Trophoblast cell (in vitro differentiated cells and primary cell): ENCODE measurements at places on chromosomes 3 and 15.

DNA sequence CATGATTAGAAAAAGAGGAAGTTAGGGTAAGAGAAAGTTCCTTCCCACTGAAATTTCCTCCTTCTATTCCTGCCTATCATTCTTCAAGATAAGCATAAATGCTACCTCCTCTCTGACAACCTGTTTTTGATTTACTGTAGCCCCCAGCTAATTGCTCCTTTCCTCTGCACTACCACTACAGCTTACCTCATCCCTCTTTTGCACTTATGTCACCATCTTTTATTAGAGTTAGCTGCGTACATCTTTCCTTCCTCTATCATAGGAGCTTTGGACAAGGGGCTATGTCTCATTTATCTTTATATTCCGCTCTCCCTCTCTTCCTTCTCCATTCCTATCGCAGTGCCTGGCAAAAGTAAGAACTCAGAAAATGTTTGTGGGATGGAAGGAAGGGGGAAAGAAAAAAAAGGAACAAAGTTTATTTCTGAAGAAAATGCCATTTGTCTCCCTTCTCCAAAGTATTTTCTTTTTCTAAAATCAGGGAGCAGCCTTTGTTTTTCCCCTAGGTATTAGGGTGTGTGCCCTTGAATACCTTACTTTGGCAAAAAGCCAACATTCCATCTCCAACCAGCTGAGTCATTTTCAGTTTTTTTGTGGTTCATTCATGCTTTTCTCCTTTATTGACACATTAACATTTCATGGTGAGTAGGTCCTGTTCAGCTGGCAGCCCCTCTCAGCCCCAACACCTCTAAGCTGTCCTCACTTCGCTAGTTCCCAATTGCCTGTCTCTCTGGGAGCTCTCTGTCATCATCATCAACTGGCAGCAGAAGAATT, 87.6 kb upstream of the SOX2 start:
- no peak for DNase-seq

- no peak for DNase-seq
Observed at GRCh38 chr3:144341471-144341870, 369.8 kb downstream of the DIPK2A start.

DNA sequence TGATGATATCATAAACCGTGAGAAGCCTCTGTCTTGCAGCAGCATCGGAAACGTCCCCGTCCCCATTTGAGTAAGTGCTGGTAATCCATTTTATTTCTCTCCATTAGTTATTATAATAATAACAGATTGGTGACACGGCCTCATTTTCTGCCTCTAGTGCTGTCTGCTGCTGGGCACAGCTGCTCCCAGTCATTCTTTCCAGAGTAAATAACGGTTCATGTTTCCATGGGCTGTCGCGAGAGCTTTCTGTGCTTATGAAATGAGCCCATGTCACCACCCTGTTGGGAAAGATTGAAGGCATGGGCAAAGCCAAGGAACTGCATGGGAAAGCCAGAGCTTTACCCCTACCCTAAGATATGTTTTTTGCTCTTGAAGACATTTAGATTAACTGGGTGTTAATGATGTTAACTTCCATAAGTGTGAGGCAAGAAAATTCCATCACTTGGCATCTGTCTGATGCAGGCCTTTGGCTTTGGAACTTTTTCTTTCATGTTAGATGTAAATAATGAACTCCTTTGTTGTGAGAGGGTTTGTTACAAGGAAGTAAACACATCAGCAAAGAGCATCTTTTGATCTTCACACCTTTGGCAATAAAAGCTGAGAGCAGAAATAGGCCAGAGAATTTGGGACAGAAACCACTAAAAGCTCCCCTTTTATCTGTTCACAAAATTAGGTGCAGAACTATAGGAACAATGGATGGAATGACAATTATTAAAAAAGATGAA, 141.8 kb downstream of the FILIP1L start:
- no peak for DNase-seq

DNA sequence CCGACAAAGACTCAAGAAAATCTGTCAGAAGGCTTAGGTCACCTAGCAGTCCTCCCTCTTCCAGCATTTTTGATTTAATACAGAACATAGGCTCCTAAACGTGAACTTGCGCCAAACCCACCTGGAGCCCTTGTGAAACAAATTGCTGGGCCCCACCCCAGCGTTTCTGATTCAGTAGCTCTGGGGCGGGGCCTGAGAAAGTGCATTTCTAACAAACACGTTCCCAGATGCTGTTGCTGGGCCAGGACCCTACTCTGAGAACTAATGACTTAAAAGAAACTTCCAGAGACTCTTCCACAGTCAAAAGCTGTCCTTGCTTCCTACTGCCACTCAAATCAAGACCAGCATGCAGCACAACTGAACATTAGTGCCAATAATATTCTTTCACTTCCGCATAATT, 198.1 kb downstream of the PDZRN3 start:
- no peak for DNase-seq

GRCh38 chr3:104126864-104127553, 1239.7 kb upstream of the ALCAM start:
- no peak for DNase-seq

DNA sequence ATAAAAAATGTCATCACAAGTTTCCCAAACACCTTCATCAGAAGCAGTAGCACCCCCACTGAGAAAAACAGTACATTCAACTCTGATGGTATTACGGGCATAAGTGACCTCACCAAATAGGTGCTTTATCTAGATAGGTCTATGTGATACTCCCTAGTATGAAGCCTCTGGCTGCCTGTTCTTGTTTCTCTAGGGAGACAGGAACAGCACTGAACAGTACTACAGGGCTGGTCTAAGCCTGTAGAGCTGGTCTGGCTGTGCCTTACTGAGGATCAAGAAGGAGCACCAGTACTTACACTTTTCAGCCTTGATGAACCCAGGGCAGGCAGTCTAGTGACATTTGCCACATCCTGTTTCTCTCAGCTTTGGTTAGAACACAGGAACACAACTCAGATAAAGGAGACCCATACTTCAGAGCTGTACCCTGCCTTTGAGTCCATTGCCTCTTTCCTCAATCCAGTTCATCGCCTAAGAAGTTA, 35.9 kb downstream of the OXNAD1 start:
- DNase-seq: peak; percentile 79

DNA sequence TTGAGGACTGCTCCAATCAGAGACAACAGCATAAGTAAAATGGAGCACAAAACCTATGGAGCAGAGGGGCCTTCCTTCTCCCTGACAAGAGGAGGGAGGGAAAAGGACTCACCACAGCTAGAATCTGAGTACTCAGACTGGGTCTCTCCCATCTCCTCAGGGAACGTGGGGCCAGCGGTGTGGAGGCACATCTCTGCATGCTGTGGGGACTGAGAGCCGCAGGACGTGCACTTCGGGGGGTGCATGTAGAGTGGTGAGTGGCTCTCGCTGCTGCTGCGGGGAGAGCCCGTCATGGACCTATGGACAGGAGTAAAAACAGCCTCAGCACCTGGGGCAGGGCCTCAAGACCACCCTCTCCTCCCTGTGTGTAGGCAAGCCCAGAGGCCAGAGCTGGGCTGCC, 17.0 kb downstream of the BCL6 start:
- no peak for DNase-seq

- no peak for DNase-seq
Observed at GRCh38 chr3:116553355-116553754, 108.1 kb upstream of the LSAMP start.

- no peak for DNase-seq
Observed at GRCh38 chr15:58522391-58522790, 90.6 kb downstream of the LIPC start.

- DNase-seq: no peak
Observed at GRCh38 chr3:101950510-101950909, 101.2 kb downstream of the NFKBIZ start.

DNA sequence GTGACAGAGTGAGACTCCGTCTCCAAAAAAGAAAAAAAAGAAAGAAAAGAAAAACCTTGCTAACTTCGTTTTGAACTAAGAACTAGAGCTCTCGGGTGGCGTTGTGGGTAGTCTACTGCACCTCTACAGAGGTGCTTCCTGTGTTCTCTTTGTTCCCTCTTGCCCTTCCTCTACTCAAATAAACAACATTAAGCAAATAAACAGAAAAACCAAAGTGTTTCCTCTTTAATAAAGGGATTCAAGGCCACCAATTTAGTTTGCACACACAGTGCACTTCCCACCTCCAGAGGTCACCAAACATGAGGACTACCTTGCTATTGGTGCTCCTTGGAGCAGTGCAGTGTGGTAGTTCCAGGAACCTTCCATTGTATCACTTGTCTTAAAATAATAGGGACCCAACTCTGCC, 354.2 kb upstream of the TBL1XR1 start:
- no peak for DNase-seq

DNA sequence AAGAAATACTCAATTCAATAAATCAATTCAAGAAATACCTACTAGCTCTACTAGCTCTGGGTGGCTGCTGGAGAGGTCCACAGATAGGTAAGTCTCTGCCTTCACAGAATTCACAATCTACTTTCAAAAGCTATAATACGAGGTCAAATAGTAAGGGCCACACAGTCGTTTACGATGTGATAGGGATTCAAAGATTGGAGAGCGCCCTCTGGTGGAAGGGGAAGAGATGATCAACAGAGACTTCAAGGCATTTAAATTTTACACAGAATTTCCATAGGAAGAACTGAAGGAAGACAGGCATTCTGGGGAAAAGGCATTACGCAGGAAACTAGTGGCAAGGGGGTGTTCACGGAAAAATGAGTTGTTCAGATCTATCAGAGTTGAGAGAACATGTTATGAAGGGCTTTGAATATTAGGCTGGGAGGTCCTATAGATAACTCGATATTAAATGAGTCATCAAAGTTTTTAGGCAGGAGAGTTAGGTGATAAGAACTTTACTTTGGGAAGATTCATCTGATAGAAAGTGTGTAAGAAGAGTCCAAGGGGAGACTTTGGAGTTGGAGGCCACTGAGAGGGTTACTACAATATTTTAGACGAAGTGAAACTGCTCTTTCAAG, 128.8 kb downstream of the FRMD5 start:
- peak; percentile 97 for DNase-seq

DNA sequence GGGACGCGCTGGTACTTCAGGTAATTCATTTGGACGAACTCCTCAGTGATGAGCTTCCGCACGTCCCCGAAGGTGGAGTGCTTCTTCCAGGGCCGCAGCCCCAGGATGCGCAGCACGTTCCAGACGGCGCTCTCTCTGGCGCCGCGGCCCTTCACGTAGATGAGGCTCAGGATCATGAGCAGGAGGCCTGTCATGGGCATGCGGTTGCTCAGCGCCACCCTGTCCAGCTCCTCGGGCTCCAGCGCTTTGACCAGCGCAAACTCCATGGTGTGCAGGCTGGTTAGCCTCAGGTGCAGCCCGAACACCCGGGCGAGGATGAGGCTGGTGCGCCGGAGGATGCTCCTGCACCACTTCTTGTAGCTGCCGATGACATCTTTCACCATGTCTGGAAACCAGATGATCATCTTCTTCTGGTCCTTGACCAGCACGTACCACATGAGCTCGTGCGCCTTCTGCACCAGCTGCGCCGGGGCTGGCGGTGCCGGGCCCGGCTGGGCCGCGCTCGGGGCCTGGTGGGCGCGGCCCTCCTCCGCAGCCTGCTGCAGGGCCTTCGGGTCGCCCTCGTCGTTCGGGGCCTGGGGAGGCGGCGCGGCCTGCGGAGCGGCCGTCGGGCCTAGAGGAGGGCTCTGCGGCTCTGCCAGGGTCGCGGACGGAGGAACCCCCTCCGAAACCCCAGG, 501 bp downstream of the NDN start:
- DNase-seq: no peak

DNA sequence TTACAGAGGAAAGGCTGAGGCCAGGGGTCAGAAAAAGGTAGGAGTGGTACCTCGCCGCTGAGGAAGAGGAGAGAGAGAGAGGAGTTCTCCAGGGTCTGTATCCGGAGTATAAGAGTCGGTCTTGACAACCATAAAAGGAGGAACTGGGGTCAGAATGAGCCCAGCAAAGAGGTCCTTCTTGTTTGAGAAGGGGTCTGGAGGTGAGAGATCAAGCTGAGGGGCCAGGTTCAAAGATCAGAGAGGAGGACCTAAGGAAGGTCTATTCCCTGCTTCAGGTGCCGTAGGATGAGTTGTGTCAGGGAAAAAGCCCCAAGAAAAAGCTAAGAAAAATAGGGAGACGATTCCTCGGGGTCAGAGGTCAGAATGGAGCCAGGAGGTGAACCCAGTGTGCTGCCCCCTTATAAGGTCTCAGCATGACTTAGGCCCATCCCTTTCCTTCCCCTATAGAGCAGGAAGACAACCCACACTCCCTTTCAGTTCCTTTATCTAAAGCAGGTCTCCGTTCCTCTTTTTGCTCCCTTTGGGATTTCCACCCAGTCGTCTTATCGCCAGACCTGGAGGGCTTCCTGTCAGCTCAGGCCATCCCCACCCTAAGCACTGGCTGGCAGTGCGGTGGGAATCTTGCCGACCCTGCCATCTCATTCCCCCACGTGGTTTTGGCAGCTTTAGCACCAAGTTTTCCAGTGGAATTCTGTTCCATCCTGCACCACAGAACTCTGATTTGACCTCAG, 651 bp downstream of the MTMR14 start:
- peak; percentile 19 for DNase-seq

- DNase-seq: no peak
Observed at GRCh38 chr3:34073961-34074360, 275.5 kb downstream of the PDCD6IP start.

DNA sequence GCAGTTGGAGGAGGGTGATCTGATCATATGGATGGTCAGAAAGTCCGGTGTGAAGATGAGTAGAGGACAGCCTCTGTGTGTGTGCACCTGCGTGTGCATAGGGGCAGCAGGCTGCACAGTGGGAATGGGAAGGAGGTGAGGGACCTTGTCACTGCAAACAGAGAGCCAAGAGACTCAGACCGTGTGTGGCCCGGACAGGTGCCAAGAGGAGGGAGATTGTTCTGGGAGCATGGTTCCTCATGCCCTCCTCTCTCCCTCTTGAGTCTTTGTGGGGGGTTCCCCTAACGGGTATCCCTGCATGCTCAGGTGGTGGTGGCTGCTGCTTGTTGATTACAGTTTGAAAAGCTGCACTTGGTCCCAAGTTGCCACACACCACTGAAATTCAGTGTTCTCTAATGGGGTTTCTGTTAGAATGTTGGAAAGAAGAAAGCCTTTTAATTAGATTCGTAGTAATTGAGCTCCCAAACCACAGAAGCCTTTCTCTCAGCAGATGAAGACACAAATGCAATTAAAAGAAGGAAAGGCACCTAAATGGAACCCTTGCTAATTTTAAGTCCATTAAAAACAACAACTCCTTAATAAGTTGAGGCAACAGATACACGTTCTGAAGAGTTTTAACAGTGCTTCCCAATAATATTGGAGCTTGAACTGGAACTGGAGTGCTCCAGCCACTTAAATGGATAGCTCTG, 68.9 kb downstream of the CHRNA7 start:
- DNase-seq: no peak

DNA sequence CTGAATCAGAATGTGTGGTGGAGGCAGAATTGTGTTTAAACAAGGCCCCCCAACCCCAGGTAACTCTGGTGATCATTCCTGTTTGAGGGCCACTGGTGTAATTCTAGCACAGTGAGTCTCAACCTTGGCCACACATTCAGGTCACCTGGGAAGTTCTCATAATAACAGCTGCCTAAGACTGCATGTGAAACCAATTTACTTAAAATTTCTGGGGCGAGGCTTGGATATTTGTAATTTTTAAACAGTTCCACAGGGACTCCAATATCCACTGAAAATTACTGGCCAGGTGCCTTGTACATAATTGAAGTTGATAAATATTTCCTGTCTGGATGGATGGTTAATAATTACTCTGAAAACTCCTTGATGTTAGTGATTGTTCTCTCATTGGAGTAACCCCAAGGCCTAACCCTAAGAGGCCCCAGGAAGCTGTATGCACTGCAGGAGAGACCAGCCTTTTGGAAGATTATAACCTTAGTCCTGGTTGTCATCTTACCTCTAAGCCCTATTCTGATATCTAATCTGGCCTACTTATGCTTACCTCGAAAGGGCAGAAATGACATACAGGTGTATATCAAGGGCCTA, 25.7 kb upstream of the EPHB1 start:
- DNase-seq: no peak
